Glomerular endothelial cell (primary cell): ENCODE measurements at places on chromosomes 6 and 20.

DNA sequence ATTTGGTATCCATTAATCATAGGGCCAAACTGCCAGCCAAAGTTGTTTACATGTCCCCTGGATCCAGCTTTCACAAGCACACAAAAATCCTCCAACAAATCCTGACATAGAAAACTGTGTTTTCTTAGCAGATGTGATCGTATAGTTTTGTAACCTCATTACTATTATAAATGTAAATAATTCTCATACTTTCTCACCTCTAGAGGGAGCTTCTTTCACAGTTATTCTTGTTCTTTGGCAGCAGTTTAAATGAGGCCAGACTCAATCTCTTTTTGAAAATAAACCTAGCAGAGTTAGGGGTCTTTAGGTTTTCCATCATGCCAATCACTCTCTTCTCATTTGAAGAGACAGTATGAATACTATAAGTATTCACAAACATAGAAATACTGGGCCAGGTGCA is 17.0 kb upstream of the ZNF318 start:
- DNase-seq = no peak

DNA sequence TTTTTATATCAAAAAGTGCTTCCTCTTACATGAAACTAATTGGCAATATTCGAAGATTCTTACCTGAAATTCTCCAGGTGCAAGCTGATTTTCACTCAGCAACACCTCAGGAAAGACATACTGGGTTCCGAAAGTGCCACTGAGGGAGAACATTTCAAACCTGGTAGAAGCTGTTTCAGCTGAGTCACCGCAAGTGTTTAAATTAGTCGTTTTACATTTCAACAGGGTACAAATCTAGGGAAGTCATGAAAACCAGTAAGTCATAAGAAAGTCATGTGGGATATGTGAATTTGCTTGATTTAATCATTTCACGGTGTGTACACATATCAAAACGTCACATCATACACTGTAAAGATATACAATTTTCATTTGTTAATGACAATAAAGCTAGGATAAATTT is 25.3 kb upstream of the TAAR1 start:
- DNase-seq = no peak

DNA sequence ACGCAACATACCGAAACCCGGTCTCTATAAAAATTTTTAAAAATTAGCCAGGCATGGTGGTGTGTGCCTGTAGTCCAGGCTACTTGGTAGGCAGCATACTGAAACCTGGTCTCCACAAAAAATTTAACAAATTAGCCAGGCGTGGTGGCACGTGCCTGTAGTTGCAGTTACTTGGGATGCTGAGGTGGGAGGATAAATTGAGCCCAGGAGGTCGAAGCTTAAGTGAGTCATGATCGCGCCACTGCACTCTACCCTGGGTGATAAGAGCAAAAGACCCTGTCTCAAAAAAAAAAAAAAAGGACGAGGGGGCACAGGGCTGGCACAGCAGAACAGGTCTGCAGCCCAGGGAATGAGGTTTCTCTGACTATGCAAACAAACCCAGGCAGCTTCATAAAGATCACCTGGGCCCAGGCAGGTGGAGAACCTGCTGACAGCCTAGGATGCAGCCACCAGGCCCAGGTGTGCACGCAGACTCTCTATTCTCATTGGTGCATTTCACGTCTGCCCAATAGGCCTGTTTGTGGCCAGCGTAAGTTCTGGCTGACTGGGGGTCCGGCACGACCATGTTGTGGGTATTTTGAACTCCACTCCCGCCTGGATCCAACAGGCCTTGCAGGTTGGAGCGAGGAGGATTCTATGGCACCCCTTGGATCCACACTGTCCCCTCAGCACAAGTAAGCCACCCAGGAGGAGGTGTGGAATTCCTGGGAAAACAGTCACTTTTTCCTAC is 204.5 kb downstream of the PREX1 start:
- DNase-seq = no peak

DNA sequence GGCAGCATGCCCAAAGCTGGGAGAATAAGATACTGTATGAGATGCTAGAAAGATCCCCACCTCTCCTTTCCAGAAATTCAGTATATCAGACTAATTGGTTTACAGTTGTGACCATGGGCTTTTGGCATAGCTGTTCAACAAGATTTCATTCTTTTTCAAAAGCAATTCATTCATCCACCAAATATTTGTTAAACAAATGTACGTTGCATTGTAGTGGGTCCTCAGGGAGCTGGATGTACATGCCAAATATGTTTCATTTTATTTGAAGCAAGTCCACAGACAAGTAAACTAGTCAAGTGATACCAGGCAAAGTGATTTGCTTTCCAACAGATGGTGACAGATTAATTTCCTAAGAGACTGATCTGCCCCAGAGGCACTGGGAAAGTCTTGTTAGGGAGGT is 85.8 kb upstream of the ESR1 start:
- no peak for DNase-seq

- no peak for DNase-seq
These were observed 4.2 kb upstream of the PHIP start for GRCh38 chr6:79082304-79082703.

- DNase-seq = no peak
These were observed 35.3 kb upstream of the ARFGEF2 start for GRCh38 chr20:48886194-48886593.
